SW 1271 (cell line): ENCODE measurements at places on chromosomes 2 and 18.

GRCh38 chr18:59881728-59882656 lies 17.8 kb upstream of the PMAIP1 start:
- no peak for DNase-seq

DNA sequence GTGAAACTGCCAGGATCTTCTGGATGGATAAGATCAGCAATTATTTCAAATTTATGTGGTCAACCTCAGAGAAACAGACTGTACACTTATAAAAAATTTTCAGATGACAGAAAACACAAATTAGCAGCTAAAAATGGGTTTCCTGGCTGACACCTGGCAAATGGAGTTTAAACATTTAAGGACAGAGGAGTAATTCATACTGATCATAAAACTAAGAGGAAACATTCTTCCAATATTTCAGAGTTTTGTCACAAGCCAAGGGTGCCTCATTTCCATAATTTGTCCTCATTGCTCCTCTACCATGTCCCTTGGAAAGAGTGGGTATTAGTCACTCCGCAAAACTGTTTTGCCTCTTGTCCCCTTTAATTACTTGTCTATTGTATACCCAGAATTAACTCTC lies 70.2 kb downstream of the TMEFF2 start:
- no peak for DNase-seq

DNA sequence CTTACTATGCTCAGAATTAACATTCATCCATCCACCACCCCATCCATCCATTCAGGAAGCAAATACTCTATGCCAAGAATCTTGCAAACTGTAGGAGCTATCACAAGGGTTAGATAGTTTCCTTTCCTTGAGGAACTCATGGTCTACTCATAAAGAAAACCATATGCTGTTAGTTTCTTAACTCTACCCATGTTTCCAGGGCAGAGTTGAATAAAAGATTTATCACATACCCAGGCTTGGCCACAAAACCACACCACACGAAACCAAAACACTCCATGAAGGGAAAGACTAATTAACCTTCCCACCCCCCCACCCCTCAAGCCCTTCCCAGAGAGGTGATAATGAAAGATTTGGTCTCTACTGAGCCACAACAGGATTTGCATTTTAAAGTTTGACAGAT lies 23.7 kb upstream of the MSGN1 start:
- DNase-seq, result no peak

DNA sequence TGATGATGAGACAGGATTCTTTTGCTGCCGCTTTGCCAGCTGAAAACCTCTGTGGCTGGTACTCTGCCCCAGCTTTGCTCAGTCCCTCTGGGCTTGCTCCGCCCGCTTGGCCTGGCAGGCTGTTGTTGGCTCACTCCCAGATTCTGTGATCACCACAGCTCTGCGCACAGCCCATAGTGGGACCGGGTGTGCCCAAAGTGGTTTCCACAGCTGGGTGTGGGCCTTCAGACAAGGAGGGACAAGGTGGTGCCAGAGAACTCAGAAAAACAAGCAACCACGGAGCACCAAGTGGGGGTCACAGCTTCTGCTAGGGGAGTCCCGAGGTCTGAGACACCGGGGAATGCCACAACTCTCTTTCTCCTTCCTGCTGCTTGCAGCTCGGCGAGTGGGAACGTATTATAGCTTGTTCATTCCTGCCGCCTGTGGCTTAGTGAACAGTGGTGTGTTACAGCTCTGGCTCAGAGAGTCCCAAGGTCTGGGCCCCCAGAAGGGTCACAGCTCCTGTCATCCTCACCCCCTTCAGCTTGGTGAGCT lies 9.2 kb upstream of the KYNU start:
- no peak for DNase-seq

GRCh38 chr2:69390471-69390870 lies 3.4 kb upstream of the GFPT1 start:
- DNase-seq, result no peak

GRCh38 chr2:240211096-240211495 lies 70.6 kb upstream of the OTOS start:
- no peak for DNase-seq

- DNase-seq, result no peak
Measured at GRCh38 chr2:232085826-232086425, 124.4 kb downstream of the DIS3L2 start.

- no peak for DNase-seq
Measured at GRCh38 chr2:39469807-39470206, 32.7 kb upstream of the MAP4K3 start.

GRCh38 chr18:21826641-21827302 lies 86.2 kb downstream of the MIB1 start:
- no peak for DNase-seq

DNA sequence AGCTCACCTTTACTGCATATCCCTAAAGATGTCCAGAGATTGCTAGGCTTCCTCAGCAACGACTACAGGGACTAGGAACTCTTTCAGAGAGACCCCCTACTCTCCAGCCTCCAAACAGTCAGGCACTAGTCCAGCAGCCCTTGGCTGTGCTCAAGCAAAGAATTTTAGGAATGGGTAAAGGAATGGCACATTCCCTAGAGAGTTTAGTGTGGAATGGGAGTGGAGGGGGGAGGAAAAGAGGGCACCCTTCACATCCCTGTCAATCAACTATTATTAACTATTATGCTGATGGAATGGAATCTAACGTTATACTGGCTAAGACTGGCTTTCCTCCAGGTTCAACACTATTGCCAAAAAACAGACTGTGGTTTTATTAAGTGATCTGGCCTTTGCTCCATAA lies 64.8 kb downstream of the IKZF2 start:
- DNase-seq, result no peak

DNA sequence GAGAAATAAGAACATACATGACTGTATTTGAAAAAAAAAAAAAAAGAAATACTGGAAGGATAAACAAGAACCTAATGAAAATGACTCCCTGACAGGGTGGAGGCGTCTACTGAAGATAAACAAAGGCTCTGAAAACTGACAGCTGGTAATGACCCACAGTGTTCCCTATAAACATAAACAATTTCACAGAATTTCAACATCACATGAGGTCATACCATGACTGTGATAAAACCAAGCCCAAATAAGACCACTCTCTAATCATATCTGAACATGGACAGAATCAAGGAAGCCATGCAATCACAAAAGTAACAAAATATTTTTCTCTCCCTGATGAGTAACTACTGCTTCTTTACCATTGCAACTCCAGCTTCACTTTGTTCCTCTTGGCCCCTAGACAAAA lies 159.3 kb downstream of the FAM124B start:
- no peak for DNase-seq

GRCh38 chr2:136798766-136799165 lies 33.4 kb downstream of the THSD7B start:
- DNase-seq, result no peak

GRCh38 chr2:209426432-209426831 lies 2.6 kb downstream of the MAP2 start:
- no peak for DNase-seq

- no peak for DNase-seq
Measured at GRCh38 chr2:17558053-17558452, 17.6 kb downstream of the VSNL1 start.
